ENCODE measurements at places on chromosomes 5 and 9.

DNA sequence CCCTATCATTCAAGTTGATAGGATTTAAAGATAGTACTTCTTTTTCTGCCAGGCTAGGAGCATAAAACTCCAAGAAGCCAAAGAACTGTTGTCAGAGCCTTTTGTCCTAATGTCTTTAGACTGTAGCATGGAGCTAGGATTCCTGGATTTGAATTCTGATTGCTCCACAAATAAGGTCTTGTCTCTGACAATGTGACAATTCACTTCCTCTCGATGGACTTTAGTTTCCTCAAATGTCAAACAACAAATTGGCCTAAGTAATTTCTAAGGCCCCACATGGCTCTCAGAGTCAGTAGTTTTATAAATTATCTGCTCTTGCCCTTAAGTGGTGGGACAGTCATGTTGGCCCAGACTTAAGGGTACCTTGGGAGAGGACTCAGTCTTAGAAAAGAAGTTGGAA is 36.7 kb downstream of the RFK start:
- peak; percentile 16 for DNase-seq

DNA sequence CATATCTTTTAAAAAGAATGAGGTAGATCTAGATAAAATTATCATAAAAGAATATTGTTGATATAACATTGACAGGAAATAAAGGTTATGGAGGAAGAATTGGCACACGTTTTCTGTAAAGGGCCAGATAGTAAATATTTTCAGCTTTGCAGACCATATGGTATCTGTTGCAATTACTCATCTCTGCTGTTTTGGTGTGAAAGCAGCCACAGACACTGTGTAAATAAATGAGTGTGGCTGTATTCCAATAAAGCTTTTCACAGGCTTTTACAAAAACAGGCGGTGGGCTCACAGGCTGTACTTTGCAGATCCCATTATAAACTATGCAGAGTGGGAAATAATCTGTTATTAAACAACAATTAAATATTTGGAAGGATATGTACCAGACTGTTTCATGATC is 87.4 kb downstream of the SGCD start:
- no peak for DNase-seq

DNA sequence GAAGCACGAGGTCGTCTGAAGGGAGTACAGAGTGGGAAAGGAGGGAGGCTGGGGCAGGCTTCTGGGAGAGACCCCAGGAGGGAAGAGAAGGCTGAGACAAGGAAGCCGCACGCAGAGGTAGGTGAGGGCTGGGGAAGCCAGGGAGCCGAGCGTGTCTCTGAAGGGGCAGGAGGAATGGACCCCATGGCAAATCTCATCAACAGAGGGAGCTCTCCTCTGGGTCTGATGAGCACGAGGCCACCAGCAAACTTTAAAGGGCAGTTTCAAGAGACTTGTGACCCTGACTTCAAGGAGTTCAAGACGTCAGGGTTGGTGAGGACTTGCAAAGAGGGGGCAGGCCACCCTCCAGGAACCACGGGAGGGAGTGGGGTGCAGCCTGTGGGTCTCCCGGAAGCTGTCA is 326.2 kb upstream of the IRX2 start:
- DNase-seq: no peak

DNA sequence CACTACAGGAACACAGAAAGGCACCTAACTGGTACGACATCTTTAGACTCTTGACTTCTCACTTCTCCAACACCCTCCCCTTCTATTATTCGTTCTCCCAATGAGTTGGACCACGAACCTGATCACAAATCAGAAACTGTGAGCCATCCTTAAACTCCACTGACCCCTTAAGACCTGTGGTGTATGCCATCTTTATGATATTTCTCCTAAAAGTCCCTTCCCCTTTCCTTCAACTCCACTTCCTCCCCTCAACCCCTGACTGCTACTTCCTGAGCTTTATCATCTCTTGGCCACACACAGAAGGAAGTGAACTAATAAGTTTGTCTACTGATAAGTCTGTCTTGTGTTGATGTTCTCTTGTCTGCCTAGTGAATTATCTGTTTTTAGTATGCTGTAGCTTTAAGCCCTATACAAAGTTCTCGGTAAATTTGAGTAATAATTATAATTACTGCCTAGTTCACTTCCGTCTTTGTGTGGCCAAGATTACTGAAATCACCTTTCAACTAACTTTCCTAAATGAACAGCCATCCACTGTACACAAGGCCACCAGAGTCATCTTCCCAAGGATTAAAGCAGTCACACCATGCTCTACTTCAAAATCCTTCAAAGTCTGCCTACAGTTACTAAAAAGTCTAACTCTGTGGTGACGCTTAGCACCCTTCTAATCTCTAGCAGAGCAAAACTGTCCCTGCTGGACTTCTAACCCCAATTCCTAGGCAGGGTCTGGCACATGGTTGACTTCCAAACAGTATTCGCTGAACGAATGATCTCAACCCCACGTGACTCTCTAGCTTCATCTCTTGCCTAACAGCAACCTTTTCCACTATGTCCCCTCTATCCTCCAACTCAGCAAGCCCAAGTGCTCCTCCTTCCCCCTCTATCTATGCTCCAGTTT is 23.2 kb downstream of the ELOVL7 start:
- peak; percentile 20 for DNase-seq

GRCh38 chr9:32647671-32648070 is 12.2 kb upstream of the TAF1L start:
- DNase-seq: no peak

DNA sequence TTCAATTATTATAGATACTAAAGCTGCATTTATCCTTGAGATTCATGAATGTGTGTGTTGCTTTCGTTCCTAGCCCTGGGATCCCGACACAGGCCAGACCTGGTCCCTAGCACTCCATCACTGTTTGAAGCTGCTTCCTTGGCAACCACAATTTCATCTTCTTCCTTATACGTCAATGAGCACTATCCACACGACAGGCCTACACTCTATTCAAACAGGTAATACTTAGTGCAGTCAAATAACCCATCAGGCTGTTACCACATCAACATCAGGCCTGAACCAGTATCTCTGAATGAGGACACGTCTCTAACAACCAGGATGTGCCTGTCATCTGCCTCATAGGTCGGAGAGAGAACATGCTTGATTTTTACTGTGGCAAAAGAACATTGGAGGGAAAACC is 73.3 kb downstream of the PRKACG start:
- DNase-seq: no peak

GRCh38 chr5:41869151-41869723 is 988 bp downstream of the OXCT1 start:
- no peak for DNase-seq

DNA sequence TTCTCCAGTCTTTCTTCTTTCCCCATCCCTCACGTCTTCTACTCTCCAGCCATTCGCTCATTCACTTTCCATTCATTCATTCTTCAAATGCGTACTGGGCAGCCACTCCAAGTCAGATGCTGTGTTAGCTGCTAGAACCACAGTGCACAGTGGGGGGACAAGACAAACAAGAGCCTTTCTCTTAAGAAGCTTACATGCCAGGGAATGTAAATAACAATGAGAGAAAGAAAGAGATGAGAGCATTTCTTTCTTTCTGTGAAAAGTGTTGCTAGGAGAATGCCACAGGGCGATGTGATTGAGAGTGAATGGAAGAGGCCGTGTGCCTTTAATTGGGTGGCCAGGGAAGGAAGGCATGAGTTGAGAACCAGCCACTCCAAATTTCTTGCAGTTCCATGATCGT is 46.3 kb upstream of the SMIM23 start:
- DNase-seq: no peak

GRCh38 chr5:16000056-16000455 is 179.5 kb downstream of the MARCHF11 start:
- DNase-seq: no peak

DNA sequence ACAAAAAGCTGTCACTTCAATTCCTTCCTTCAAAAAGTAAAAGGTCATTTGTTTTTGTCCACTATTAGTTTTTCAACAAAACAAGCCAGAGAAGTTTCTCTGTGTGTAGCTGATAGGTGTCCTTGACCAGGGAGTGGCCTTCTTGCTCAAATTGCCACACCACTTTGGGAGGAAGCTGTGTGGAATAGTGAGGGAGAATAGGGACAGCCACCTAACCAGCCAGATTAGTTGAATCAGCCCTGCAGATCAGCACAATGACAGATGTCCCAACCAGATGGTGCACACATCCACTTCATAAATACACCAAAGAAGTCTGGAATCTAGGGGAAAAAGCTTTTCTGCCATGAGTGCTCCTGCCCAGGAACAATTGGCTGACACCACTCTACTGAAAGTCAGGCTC is 37.2 kb downstream of the NREP start:
- DNase-seq: no peak

DNA sequence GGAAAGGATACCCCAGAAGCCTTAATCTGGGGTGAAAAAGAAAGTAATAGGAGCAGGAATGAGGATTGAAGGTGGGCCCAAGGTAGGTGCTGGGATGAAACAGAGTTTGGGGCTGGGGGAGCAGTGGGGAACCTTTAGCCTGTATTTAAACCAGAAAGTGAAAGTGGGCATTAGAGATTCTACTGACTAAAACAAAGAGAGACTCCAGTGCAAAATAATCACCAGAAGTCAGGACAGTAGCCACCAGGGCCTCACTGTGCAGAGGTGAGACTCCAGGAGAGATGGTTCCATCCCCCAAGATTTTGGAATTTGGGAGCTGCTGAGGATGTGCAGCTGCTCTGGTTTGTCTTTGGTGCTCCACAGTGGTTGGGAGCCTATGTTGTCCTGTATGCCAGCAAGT is 13.1 kb downstream of the DNAJB5 start:
- no peak for DNase-seq

- no peak for DNase-seq
Observed at GRCh38 chr5:123718238-123718637, 206.3 kb downstream of the CSNK1G3 start.

DNA sequence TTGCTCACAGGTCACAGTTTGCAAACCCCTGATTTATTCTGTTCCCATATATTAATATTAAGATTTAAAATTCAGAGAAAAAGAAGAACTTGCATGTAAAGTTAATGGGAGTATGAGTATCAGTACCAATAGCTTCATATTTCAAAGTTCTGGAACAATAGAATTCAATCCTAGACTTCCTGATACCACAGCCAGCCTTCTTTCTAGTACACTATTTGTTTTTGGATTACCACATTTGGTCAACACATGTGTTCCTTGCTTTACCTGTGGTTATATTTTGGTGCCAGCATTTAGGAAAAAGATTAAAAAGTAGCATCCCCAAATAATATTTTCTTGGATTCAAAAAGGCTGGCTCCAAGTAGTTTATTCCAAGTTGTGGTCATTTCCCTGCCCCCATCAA is 49.5 kb downstream of the SPINK5 start:
- no peak for DNase-seq

DNA sequence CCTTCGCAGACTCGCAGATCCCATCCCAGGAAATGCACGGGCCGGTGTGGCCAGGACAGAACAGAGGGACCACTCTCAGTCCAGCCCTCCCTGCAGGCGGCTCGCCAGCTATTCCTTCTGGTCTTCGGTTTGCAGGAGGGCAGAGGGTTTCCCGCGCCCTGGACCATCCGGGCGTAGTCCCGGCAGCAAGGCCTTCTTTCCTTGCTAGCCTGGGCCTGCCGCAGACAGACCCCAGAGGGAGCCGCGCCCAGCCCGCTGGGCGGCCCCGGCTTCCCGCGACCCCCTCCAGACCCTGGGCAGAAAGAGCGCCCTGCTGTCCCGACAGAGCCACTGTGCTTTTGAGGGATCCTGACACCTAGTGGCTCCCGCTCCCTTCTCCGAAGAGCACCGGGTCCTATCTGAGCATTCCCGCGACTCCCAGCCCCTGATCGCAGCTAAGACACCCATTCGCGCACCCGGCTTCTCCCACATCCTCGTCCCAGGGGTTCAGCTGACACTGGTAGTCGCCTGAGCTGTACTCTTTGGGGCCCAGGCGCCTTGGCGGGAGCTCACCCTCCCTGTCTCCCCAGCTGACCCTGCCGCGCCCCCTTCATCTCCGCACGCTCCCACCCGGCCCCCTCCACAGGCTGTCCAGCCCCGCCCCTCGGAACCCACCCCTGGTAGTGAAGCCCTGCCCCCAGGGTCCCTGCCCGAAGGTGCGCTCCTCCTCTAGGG is 1.1 kb downstream of the CFAP90 start:
- DNase-seq: no peak

DNA sequence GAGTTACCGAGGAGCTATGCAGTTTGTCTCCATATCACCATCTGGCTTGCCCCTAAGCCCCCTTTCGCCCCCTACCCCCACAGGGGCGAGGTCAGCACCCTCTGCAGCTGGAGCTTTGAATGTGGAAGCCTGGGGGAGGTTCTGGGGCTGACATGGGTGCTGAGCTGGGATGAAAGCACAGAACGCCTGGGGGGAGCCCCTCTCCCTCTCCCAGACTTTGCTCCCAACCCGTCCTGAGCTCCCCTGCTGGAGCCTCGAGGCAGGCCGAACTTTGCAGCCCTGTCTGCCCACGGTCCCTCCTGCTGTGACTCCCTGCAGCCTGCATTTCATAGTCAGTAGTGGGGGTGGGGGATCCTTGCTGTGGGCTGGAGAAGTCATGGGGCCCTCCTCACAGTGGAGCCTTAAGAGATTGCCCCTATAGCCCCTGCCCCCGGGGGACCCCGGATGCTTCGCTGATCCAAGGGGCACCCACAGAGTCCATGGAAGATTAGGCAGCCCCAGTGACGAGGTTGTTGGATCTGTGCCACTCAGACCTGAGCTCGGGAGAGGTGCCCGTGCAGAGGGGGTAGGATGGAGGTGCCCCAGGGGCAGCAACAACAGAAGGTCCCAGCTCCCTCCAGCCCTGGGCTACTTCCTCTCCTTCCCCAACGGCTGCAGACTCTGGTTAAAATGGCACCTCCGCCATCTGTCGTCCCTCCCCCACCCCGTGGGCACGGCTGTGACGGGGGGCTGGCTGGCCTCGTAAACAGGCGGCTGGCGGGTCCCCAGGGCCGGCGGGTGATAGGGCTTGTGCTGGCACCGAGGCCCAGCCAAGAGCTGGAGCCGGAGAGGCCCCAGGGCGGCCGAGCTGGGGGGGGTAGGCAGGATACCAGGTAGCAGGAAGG is 162.0 kb downstream of the C9orf50 start:
- peak; percentile 60 for DNase-seq

- no peak for DNase-seq
Observed at GRCh38 chr5:33565324-33565723, 124.6 kb downstream of the TARS1 start.

GRCh38 chr5:77298146-77298545 is 87.7 kb downstream of the PDE8B start:
- no peak for DNase-seq

DNA sequence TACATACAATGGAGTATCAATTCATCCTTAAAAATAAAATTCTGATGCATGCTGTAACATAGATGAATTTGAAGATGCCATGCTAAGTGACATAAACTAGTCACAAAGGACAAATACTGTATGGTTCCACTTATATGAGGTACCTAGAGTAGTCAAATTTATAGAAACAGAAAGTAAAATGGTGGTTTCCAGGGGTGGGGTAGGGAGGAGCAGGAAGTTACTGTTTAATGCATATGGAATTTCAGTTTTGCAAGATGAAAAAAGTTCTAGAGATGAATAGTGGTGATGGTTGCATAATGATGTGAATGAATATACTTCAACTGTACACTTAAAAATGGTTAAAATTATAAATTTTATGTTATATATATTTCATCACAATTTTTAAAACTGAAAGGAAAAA is 57.3 kb upstream of the FNIP1 start:
- peak; percentile 9 for DNase-seq

- DNase-seq: no peak
Observed at GRCh38 chr5:73943397-73943796, 317.4 kb downstream of the ARHGEF28 start.
